Stromal cell of bone marrow (primary cell): ENCODE measurements at places on chromosomes 12 and 14.

- DNase-seq, result no peak
Observed at GRCh38 chr12:128977441-128977840, 124.2 kb downstream of the GLT1D1 start.

GRCh38 chr12:123490089-123490488, 32.1 kb downstream of the SNRNP35 start:
- no peak for DNase-seq

GRCh38 chr14:101492716-101493115, 68.6 kb upstream of the DIO3 start:
- DNase-seq, result no peak

DNA sequence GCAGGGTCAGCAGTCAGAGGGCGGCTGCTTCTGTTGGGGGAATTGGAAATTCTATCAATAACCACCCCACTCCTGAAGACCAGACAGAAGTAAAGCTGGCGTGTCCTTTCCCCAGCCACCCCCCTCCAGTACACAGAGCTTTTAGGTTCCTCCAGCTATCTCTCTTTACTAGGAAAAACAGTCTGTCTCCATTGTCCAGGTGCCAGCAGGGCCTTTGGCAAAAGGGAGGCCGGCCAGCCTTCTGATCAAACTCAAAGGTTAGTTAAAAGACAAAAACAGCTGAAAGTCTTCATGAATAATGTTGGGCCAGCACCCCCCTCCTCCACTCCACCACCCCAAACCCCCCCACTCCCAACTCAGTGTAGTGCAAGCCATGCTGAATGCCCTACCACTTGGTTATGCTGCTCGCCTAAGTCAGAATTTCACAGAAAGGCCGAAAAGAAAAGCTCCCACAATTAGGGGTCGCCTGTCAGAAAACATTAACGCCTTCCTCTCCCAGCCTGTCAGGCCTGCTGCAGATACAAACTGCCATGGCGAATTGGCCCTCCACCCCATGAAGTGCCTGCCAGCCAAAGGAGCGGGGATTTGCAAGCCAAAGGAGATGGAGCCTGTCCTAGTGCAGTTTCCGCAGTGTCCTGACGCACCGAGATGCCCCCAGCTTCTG, 8.9 kb downstream of the ASCL1 start:
- DNase-seq, result no peak

DNA sequence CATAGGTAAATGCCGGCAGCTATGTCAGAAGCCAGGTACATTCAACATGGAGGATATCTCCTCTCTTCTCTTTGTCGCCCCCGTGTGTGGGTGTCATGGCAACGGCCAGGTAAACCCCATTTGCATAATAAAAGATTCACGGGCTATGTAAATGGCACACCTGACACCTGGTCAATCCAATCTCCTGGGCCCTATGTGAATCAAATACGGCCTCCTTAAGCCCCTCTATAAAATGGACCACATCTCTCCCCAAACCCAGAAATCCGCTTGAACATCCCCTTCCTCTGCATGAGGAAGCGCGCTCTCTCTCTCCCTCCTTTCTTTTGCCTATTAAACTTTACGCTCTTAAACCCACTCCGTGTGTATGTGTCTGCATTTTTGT, 363.7 kb downstream of the SOX5 start:
- DNase-seq, result no peak

DNA sequence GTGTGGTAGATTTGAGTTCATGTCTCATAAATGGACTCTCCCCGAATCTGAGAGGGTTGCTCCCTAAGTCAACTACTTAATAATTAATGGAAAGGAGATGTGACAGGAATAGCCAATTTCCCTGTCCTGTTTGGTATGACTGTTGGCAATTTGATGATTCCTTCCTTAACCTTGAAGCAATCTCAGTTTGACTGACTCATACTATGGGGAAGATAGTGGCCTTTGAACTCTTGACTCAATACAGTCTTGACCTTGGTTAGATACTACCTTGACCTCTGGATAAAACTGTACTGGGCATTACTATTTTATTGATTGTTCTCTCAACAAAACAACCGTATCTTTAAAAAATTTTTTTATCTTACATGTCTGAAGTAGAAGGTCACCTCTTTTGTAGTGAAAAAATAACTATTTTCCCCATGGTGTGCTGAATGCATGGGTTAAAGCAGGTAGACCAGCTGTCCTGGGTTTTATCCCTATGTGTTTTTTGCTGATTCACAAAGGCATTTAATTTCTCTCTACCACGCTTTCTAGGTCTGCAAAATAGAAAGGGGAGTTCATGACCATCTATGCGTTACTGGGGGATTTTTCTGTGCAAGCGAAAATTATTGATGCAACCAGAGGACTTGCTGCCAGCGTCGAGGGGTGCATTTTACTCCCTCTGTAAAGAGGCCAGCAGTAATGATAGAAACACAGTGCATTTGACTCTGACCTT, 80.1 kb downstream of the ETV6 start:
- no peak for DNase-seq
